AG04449 (cell line): ENCODE measurements at places on chromosomes 4 and X.

- no peak for DNase-seq
Observed at GRCh38 chr4:77076889-77077635, 1.3 kb upstream of the CCNI start.

GRCh38 chrX:69396916-69397315 is 107.2 kb upstream of the NALF2 start:
- no peak for DNase-seq

DNA sequence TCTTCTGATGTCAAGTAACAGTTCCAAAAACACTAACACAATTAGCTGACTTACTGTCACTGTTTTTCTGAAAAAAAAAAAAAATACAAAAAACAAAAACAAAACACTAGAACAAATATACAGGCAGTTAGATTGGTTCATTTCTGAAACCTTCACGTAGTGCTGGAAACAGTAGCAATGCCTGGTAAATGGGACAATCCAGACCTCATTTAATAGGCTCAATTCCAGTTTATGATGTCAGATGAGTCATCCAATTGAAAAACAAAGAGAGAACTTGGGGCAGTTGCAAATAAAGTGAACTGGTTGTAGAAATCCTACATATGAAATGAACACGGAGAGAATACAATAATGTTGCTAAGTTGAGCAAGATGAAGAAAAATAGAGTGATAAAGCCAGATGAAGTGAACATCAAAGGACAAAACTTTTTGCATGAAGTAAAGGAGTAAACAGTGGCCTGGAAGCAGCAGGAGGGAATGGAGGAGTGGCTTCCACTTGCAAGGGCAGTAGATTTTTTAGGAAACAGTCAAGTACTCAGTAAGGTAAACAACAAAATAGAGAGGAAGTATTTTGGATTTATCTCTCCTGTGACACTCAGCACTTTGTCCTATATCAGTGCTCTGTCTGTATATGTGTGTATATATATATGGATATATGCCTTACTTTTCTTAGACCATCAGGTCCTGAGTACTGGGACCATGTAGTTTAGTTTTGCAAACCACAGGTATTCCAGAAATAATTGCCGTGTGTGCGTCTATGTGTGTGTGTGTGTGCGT is 39.3 kb upstream of the MAGEA10 start:
- DNase-seq, result no peak

DNA sequence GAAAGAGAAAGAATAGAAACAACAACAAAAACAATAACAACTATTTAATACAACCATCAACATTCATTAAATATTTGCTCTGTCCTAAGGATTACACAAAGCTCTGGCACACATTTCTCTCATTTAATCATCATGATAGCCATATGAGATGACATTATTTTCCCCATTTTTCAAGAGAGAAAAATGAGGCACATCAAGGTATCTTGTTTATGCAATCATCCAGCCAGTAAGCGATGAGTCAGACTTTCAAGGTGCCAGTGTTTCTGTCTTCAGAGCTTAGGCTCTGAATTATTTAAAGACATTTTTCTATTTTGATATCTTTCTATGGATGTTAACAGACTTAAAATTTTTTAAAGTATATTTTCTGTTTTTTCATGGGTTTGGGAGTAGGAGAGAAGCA is 541.8 kb upstream of the SMIM31 start:
- DNase-seq, result no peak

DNA sequence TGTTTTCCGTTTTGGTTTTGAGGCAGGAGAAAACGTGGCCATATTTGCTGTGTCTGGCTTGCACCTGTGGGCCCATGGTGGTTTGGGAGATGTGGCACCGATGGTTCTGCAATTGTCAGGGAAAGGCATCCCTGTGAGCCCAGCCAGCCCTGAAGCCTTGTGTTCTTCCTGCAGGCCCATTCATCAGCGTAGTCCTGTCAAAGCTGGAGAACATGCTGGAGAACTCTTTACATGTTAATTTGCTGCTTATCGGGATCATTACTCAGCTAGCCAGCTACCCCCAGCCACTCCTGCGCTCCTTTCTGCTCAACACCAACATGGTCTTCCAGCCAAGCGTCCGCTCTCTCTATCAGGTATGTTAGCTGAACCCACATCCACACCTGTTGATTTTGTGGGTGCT is 104.7 kb downstream of the GATB start:
- no peak for DNase-seq

DNA sequence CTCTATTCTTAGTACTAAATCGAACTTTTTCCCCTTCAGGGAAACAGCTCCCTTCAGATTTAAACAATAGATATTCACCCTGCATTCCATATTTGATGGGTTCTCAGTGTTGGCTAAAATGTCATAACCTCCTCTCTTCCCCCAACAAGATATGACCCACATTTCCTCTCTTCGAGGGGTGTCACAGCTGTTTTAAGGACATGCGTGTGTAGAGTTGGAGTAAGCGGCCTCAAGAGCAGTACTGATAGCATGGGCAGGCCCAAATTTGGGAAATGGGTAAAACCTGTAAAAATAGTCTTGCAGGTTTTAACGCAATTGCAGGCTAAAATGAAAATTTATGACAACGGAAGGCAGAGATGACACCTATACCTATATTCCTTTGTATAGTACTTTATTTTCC is 28.7 kb downstream of the SAT1 start:
- DNase-seq, result no peak

DNA sequence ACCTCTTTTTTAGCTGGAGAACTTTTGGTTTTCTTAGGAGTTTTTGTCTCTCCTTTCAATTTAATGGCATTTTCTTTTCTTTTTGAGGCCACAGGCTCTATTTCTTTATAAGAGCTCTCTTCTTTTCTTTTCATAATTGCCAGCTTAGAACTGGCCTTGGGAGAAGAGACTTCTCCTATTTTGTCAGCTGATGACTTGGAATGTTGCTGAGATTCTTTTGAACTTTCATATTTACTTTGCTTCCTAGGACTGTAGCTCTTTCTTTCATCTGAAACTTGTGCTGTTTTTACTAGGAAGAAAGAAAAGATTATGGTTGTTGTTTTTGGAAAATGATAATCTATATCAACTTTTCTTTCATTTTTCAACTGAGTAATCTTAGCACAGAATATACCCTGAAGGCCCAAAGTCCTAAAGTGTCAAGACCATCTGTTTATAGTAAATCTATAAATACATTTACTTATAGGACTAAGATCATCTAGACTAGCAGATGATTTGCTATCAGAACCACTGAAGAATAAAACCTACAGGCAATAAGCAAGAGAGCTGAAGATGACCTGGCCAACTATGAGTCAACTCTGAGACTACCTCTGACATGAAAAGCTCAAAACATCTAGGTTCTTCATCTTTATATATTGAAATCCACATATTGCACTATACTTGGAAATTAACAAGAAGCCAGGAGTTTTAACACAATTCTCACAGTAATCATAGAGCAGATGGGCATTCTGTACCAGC is 45.6 kb downstream of the RFC1 start:
- peak; percentile 12 for DNase-seq

GRCh38 chr4:159463235-159463634 is 360.4 kb downstream of the RAPGEF2 start:
- no peak for DNase-seq

DNA sequence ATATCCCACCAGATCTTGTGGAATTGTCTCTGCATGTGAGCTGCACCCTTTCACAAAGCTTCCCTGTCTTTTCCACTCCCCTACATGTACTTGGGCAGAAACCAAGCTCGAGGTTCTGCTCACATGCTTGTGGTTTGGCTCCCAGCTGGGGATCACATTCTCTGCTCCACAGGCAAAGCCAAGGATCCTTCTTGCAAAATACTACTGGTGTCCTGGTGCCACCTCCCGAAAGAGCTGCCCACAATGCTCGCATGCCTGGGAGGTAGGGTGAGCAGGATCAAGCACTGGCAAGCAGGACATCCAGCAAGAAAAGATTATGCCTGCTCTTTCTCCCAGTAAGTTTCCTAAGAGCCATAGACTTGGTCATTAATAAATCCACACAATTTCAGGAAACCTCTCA is 45.1 kb upstream of the PPARGC1A start:
- DNase-seq, result peak; percentile 83

GRCh38 chr4:13329963-13330362 is 154.2 kb downstream of the RAB28 start:
- DNase-seq, result no peak

GRCh38 chrX:123983240-123983639 is 21.7 kb downstream of the STAG2 start:
- no peak for DNase-seq

- no peak for DNase-seq
Observed at GRCh38 chr4:54058171-54058570, 6.2 kb downstream of the CHIC2 start.

- peak; percentile 34 for DNase-seq
Observed at GRCh38 chr4:133148690-133149363, at the start of gene PCDH10. Gene PCDH10, plus strand, starts transcription at chr4:133149294. Its CDS starts 847 bp downstream, at chr4:133150141.

GRCh38 chr4:7074426-7074825 is 6.6 kb upstream of the GRPEL1 start:
- DNase-seq, result no peak

GRCh38 chr4:155676430-155676825 is 9.8 kb downstream of the GUCY1A1 start:
- DNase-seq, result no peak

DNA sequence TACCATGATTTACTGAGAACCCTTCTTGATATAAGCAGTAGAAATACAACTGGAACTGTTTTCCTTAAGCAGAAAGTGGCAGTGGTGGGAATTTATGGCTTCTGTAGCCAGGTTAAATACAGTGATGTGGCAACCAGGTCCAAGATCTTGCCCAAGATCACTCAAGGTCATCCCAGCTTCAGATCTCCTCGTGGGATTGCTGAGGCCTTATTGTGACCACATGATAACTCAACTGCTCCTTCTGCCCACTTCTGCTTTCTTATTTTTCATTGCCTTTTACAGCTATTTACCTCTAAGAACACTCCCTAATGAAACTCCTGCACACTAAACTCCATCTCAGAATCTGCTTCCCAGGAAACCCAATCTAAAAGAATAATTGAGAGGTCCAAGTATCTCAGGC is 12.4 kb upstream of the CYBB start:
- DNase-seq, result no peak

DNA sequence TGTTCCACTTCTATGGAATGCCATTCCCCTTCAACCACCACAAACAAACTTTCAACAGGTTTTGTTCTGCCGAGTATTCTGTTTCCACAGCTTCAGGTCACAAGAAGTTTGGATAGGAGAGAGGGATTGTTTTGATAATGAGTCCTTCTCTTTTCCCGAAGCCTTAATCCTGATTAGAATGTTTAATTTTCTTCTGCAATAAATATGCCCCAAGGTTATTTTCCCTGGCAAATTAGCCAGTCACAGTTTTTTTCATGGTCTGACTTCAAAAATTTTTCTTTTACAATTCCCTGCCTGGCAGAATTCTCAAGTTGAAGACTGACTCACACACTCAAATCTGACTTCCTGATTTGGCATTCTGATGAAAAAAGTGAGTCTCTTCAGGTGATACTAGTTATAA is 33.1 kb upstream of the EDNRA start:
- DNase-seq, result no peak

GRCh38 chr4:76546759-76547742 is 112.0 kb downstream of the SHROOM3 start:
- peak; percentile 77 for DNase-seq

GRCh38 chrX:133897593-133898163 is 87.7 kb downstream of the GPC3 start:
- DNase-seq, result no peak

GRCh38 chrX:43526878-43527277 is 129.2 kb upstream of the MAOA start:
- DNase-seq, result no peak
